MG63 (cell line): ENCODE measurements at places on chromosomes 2 and 18. TPM values are rescaled to one million over a fixed set of nuclear protein-coding genes. Genes with fewer than 3 reads are reported as not detected.
A peak's percentile ranks its signal among the peaks of the same experiment; 100 is the strongest.

The CNTNAP5 gene
- not detected in 2 replicates for total RNA-seq

The GULP1 gene
- 14.6 and 102 TPM in 2 replicates for total RNA-seq

The ELOA2 gene
- not detected in 2 replicates for total RNA-seq

The MC5R gene
- total RNA-seq: 0.69 and 0.99 TPM in 2 replicates

The AMER3 gene
- total RNA-seq: not detected in 2 replicates

The NAT8 gene
- total RNA-seq: not detected in 2 replicates

The IL1RN gene
- 0.86 and 7.1 TPM in 2 replicates for total RNA-seq

The LYG2 gene
- not detected in 2 replicates for total RNA-seq

The LRATD1 gene
- total RNA-seq: not detected in 2 replicates

The FEV gene
- not detected in 2 replicates for total RNA-seq

The DAPL1 gene
- not detected in 2 replicates for total RNA-seq

The IL36G gene
- total RNA-seq: not detected in 2 replicates

DNA sequence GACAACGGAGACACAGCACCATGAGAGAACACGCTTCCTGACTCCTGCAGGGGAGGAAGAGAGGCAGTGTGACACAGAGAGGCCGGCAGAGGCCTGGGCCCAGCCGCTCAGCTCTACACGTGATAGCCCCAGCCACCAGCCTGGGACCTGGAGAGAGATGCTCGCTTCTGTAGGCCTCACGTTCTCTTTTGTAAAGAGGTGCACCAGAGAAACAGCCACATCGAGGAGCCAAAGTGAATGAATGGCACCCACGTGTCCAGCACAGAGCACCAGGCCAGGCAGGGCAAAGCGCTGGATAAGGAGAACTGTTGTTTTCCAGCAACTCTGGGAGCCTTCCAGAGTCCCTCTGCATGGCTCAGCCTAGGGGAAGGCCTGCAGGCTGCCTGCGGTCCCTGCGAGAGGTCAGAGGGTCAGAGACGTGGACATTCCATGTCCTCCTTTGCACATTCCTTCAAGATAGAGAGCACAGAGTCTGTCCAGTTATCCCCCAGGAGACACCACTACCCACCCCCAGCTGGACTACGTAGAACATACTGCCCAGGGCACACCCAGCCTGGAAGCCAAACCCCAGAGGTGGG, 14.2 kb downstream of the LIMS2 start:
- no peak for DNase-seq

DNA sequence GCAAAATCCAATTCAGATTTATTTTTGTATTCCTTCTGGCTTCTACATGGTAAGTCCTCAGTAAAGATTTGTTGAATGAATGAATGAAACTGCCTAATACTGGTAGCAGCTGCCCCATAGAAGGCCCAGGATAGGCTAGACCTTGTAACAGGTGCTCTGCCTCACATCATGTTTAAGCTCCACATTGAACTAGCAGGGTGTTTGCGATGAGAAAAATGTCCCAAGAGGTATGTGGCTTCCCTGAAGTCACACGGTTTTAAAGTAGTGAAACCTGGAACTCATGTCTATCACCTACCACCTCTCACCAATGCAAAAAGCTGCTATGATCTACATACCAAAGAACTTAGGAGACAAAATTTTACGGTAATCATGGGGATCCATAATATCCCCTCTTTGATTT, 765 bp upstream of the LHCGR start:
- DNase-seq: no peak

DNA sequence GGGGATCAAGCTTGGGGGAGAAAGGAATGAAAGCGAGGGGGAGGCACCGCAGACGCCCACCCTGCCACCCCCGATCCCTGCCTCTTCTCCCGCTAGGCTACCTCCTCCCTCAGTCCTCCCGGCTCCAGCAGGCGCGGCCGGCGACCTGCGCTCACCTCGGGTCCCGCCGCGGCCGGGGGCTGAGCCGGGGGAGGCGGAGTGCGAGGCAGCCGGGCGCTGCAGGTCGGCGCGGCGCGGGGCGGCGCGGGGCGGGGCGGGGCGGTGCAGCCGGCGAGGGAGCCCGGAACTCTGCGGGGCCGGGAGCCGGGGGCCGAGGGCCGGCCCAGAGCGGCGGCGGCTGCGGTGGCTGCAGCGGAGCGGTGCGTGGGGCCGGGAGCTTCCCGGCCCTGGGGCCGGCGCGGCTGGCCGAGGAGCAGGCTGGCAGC, 477 bp downstream of the ACVR1 start:
- DNase-seq: no peak

DNA sequence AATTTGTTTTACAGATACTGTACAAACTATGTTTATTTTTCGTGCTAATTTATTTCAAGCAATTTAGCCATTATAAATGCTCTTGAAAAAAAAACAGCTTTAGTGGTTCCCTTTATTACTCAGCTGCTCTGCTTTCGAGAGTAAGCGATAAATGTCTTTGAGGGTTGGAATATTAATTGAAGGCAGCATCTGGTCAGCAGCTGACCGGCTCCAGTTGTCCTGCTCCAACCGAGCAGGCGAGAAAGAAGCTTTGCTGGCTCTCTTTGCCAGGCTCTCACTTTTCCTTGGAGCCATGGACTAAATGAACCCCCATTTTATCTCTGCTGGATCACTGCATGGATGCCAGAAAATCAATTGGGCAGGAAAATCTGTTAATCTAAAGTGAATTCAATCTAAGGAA, 147.4 kb downstream of the LNPK start:
- no peak for DNase-seq

DNA sequence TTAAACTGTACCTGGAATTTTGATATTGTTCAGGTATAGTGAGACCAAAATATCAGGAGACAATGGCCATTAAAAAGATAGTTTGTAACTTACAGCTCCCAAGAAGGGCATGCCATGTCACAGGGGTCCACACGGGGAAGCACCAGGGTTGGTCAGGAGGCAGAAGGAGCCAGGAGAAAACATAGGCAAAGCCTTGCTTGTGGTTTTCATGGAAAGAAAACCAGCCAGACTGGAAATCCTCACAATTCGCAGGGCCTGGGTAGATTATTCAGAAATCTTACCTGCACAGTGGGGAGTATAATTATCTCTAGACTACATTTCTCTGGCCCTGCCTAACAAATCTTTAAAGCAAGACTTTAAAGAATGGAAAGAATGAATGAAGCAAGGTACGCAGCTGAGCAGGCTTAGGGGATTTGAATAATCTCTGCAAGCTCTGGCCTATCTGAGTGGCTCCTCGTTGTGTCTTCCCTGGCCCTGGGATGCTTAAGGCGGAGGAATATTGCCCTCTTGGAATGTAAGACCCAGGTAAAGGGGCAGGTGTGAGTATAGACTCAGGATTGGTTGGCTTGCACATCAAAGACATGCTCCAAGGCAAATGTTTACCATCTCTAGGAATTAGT, 66.9 kb upstream of the CDC42EP3 start:
- no peak for DNase-seq

- no peak for DNase-seq
These were observed 120.9 kb upstream of the COL3A1 start for GRCh38 chr2:188853307-188853706.

DNA sequence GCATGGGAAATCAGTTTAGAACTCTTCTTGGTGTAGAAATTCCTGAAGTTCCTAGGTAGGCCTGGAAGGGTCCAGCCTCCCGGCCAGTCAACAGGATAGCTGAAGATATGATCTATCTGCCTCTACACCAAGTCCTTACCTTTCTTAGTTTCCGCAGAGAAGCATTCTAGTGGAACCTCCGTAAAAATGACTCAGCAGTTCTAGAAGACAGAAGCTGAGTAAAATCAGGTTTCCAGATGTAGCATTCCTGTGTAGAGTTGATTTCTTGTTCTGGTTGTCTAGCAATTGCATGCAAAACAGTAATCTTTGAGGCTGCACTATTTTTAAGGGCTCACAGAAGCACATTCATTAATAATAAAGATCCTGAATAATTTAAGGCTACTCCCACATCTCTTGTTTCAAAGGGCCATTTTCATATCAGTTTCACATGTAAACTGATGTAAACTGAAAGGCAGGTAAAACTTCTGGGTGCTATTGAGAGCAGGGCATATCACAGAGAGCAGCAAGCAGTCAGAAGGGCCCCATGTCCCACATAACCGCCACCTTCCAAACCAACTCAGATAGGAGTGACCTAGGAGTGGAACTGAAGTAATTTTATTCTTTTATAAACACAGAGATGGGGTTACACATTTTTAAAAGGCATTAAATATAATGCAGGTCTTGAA, 3.2 kb upstream of the DYTN start:
- no peak for DNase-seq

DNA sequence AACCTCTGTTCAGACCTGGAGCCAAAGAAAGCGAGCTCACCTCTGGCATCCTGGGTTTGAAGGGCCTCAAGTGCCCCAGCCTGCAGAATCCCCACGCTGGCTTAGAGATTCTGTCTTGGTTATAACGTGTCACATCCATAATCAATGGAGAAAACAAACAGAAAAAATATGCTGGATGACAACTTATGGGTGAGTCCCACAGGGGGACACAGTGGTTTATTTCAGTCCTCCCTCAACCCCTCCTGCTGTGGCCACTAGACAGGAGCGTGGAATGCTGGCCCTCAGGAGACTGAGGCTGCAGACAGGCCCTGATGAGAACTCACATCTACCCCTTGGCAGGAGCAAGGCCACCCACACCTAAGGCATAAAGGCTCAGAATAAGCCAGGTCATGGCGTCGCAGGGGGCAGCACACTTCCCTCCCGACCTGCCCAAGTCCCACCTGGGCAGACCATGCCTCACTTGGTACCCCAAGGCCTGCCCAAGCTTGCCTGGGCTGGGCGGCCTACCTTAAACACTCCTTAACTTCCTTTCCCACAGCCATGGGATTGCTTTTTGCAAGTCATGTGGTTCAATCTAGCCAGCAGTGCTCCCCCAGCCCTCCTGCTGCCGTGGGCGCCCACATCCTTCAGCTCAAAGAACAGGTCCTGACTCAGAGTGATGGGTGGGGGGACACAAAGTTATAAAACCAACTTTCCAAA, 19.9 kb downstream of the COX7A2L start:
- no peak for DNase-seq

GRCh38 chr18:78992041-78993011, 12.7 kb downstream of the SALL3 start:
- DNase-seq: no peak

DNA sequence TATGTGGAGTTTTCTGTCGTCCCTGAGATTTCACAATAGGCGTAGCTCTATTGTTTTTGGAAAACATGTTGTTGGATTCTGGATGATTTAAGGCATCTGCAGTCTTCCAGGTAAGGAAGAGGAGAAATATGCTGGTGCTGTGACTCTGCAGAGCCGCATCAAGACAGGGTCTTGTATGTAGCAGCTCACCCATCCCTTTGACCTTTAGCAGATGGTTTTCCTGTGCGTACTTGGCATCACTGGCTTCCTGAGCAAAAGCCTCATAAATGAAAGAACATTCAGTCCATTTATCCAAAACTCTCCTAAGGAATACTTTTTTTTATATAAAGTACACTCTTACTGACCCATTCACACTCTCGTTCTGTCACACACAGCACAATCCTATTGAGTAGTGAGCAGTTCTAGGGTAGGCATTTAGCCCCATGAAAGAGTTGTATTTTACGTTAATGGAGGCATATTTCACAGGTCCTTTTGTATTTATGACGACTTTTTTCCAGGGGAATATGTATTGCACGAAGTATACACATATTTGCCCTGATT, 443.9 kb downstream of the STK39 start:
- DNase-seq: no peak

- no peak for DNase-seq
These were observed 37.8 kb upstream of the PTPN4 start for GRCh38 chr2:119721904-119722303.

GRCh38 chr2:68319398-68320117, at the start of gene CNRIP1:
CNRIP1 (minus strand) TSS chr2:68319949; CDS start chr2:68319400, 549 bp downstream.
- peak; percentile 83 for DNase-seq

DNA sequence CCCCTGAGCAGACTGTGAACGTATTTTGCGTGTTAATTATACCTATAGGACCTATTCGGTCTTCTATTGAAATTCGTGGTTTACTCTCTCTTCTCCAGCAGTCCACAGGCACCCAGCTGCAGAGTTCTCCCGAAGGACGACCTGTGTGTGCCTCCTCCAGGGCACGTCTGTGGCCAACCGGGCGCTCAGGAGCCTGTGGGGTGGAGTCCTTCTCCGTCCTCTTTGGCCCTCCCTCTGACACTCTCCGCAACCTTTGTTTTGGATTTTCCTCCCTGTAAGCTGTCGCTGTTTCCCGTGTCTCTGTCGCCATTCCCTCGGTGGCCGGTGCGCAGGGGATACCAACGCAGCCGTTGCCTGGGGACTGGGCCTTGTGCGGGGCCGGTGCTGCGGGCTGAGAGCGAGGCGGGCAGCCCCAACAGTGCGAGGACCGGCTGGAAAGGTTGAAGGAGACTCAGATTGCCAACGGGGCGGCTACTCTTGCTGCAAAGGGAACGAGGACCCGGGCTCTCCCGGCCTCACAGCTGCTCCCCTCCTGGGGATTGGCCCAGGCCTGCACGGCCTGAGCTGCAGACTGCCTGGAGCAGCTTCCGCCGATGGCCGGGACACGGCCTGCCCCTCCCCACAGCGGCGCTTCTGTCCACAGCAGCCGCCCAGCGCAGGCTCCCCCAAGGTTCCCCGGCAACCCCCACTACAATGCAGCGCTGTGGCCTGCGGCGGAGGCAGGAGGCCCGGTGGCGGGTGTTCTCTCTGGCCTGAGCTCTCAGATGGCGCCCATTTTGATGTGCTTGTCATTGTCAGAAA, 221.0 kb downstream of the MTX2 start:
- DNase-seq: peak; percentile 6

GRCh38 chr18:79519751-79520477, 124.2 kb downstream of the NFATC1 start:
- no peak for DNase-seq

DNA sequence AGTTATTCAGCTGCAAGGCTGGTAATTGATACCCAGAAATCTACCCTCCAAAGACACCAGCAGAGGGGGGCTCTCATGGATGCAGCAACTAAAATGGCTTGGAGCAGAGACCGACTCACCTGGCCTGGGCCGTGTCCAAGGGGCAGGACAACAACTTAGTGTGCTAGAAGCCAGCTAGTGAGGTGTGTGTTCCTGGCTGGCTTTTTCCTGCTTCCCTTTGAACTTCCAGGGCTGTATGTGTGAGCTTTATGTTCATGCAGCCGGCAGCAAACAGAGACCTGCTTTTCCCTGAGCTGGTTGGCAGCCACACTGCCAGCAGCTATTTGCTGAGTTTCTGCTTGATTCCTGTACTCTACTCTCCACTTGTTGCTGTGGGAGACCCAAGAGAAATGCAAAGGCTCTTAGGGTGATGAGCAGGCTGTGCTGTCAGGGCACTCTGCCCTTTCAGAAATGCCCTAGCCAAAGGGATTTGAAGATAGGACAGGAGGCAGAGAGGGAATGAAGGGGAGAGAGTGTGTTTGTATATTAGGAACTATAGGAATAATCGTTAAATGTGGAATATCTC, 23.7 kb upstream of the GRP start:
- DNase-seq: no peak

GRCh38 chr2:101803945-101804696, 106.6 kb downstream of the MAP4K4 start:
- no peak for DNase-seq

DNA sequence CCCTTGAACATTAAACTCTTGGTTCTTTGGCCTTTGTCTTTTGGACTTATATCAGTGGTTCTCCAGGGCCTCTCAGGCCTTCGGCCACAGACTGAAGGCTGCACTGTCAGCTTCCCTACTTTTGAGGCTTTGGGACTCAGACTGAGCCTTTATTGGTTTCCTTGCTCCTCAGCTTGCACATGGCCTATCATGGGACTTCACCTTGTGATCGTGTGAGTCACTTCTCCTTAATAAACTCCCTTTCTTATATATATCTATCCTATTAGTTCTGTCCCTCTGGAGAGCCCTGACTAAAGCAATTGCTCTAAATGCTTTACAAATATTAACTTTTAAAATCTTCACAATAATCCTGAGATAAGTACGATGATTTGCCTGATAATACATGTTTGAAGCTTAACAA, 353.6 kb upstream of the TRIB2 start:
- no peak for DNase-seq

GRCh38 chr2:59322005-59322404, 1080.9 kb upstream of the FANCL start:
- DNase-seq: no peak
